Activated naive CD4-positive, alpha-beta T cell treated with anti-CD3 and anti-CD28 coated beads, Interleukin-2, amount 10 ng/mL, durations not matched to agents 7 days and 5 days (primary cell): ENCODE measurements at places on chromosomes 6 and 20.

DNA sequence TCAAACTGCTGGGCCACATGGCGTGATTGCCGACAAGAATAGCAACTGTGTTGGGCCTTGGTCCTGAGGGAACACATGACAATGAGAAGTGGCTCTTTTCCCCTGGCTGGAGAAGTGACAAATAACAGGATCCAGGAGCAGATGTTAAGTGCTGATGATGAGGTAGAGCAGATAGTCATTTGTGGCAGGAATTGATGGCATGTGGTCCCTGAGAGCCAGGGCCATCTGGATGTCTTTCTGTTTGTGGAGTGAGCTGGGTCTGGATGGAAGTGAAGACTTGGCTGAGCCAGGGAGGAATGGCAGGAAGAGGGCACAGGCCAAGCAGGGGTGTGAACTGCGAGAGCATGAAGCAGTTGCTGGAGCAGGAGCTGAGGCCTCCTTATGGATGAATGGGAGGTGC, 67.8 kb downstream of the SCAND1 start:
- DNase-seq: no peak

DNA sequence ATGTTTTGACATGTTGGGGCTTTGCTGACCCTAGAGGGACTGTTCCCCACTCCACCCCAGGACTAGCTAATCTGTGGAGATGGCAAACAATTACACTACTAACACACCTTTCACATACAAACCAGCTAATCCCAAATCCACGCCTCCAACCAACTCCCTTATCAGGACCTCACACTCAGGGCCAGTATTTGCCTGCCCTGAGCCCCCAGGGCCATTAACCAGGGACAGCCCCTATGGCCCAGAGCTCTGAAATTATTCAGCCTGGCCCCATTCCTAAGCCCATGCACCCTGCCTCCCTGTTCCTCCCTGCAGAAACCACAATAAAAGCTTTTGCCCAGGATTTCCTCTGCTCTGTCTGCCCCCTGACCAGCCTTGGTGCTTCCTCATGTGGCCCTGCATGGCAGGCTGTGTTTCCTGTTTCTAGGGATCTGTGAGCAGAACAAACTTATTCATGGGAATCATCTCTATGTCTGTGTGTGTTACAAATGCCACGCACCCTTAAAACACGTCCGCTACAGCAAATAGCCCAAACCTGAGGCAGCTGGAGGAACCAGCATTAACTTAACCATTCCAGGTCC, 121.2 kb downstream of the PXDC1 start:
- no peak for DNase-seq

- no peak for DNase-seq
Observed at GRCh38 chr20:22471156-22471836, 113.1 kb downstream of the FOXA2 start.

DNA sequence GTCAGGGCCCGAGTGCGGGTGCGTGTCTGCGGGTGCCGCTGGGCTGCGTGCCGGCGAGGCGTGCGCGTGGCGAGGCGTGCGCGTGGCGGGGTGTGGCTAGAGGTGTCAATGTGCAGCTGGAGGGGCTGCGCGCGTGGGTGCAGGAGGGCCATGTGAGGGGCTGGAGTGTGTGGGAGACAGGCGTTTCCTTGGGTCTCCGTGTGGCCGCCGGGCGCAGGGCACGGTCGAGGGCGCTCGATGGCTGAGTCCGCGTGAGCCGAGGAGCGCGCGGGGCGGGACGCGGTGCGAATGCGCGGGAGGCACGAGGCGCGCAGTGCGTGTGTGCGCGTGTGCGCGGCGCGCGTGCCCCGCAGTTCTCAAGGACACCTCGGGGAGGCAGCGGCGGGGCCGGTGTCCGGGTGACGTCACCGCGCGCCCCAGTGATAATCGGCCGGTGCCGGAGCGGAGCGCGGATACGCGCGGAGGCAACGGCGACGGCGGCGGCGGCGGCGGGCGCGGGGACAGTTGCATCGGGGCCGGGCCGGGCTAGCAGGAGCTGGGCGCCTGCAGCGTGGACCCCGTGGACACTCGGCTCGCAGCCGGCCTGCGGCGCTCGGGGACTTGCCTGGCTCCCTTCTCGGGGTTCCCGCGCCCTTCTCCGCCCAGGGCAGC, 38.7 kb downstream of the YTHDF1 start:
- peak; percentile 43 for DNase-seq

DNA sequence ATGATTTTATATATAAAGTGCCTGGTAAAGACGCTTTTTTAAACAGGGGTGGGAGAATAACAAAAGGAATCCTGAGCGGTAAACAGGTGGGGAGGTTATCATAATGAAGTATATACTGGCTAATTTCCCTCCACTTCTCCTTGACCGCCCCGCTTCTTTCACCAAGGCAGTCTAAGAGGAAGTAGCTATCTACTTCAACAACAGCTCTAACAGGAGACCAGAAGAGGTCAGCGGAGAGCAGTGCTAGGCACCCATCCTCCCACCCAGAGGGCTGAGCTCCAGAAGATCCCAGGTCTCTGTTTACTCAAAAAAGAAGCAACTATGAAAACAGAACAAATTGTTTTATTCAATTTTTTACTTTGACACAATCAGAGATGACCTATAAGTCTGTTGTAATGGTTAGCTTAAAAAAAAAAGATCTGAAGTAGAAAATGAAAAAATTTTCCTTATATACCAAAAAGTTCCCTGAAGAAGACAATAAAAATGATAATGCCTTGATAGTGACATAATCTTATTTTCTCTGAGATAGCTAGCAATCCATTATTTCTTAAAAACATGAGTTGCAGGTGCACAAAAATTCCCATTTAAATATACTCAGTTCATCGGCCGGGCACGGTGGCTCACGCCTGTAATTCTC, 141.1 kb downstream of the PDSS2 start:
- peak; percentile 52 for DNase-seq

GRCh38 chr6:46538800-46539480, 47.7 kb upstream of the RCAN2 start:
- DNase-seq: no peak

GRCh38 chr20:50930976-50931305, 296 bp downstream of the ADNP start:
- DNase-seq: no peak
